ENCODE measurements at places on chromosomes 13 and 19.

DNA sequence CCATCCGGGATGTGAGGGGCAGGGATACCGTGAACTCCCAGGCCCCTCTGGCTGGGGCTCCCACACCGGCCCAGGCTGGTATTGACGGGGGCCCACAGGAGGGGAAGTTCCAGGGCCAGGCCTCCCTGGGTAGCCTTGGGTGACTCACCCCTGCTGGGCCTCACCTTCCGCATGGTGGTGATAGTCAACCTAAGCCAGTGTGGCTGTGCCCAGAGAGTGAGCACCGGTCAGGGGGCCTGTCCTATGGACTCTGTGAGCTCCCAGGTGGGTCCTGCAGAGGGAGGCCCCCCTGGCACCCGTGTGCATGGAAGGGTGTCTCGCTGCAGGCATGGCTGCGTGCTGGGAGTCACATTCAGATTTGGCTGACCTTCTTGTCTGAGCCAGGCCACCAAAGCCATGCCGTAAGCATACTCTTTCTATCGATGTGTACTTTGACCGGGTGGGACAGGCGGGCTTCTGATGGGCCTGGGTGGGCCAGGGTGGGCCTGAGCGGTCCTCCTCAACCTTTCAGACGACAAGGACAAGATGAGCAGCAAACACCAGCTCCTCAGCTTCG, 27.6 kb downstream of the DHX34 start:
- DNase-seq = no peak

DNA sequence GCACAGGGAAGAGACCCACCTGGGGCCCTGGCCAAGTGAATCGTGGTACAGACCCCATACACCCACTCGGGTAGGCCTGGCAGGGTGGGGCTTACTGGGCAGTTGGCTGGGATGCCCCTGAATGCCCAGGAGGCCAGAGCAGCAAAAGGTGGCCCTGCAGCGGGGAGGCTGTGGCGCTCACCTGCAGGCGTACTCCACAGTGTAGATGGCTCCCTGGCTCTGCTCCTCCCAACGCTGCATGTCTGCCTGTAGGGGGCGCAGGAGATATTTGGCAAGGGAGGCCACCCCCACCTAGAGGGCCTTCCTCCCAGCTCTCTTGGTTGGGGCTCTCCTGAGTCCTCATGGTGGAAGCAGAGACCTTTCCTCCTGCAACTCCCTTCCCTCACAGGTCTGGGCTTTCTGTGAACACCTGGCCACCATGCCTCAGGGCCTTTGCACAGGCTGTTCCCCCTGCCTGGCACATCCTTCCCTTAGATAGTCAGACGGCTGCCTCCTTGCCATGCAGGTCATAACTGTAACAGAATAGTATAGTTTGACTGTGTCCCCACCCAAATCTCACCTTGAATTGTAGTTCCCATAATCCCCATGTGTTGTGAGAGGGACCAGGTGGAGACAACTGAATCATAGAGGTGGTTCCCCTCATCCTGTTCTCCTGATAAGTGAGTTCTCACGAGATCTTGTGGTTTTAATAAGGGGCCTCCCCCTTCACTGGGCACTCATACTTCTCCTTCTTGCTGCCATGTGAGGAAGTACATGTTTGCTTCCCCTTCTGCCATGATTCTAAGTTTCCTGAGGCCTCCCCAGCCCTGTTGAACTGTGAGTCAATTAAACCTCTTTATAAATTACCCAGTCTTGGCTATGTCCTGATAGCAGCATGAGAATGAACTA, 5.9 kb downstream of the BORCS8 start:
- DNase-seq = no peak

GRCh38 chr19:18456974-18457373, 19.0 kb upstream of the ISYNA1 start:
- no peak for DNase-seq

DNA sequence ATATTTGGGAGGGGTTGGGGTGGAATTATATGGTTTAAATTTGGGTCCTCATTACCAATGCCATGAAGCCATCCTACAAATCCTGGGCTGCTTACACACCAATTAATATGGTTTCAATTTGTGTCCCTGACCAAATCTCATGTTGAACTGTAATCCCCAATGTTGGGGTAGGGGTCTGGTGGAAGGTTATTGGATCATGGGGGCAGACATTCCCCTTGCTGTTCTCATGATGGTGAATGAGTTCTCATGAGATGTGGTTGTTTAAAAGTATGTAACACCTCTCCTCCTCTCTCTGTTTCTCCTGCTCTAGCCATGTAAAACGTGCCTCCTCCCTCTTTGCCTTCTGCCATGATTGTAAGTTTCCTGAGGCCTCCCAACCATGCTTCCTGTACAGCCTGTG, 46.6 kb upstream of the FAM124A start:
- DNase-seq = no peak

DNA sequence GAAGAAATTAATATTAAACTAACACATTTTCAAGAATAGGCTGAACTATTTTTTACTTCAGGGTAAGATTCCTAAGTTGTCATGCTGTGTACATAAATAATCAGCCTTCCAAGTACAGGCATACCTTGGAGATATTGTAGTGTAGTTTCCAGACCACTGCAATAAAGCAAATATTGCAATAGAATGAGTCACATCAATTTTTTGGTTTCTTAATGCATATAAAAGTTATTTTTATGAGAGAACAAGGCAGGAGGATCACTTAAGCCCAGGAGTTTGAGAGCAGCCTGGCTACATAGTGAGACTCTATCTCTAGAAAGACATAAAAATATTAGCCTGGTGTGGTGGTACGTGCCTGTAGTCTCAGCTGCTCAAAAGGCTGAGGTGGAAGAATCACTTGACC, 511.5 kb downstream of the UQCRFS1 start:
- DNase-seq = no peak

GRCh38 chr13:94613051-94613450, 11.4 kb downstream of the GPR180 start:
- no peak for DNase-seq

- DNase-seq = no peak
Measured at GRCh38 chr13:102657630-102658029, 37.2 kb downstream of the METTL21C start.

GRCh38 chr13:20686167-20686566, 17.3 kb upstream of the IL17D start:
- DNase-seq = no peak

- DNase-seq = no peak
Measured at GRCh38 chr19:54959840-54960239, 6.3 kb upstream of the NLRP2 start.

- DNase-seq = no peak
Measured at GRCh38 chr13:27489456-27489855, 39.1 kb upstream of the MTIF3 start.

- DNase-seq = no peak
Measured at GRCh38 chr13:47397739-47398138, 500.9 kb upstream of the HTR2A start.

DNA sequence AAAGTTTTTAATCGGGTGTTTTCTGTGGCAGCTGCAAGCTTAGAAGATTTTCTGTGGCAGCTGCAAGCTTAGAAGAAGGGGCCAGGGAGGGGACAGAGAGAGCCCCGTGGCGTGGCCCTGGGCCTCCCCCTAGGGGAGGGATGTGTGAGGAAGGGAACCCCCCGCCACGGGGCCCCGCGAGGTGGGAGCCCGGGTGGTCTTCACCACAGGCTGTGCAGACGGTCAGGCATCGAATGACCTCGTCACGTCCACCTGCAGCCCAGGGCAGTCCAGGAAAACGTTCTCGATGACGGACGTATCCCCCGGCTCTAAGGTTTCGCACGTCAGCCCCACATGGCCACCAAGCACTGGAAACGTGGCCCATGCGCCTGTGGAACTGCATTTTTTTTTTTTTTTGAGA, 8.6 kb downstream of the POLR2E start:
- no peak for DNase-seq

GRCh38 chr13:72457151-72457550, 270.3 kb downstream of the MZT1 start:
- no peak for DNase-seq

DNA sequence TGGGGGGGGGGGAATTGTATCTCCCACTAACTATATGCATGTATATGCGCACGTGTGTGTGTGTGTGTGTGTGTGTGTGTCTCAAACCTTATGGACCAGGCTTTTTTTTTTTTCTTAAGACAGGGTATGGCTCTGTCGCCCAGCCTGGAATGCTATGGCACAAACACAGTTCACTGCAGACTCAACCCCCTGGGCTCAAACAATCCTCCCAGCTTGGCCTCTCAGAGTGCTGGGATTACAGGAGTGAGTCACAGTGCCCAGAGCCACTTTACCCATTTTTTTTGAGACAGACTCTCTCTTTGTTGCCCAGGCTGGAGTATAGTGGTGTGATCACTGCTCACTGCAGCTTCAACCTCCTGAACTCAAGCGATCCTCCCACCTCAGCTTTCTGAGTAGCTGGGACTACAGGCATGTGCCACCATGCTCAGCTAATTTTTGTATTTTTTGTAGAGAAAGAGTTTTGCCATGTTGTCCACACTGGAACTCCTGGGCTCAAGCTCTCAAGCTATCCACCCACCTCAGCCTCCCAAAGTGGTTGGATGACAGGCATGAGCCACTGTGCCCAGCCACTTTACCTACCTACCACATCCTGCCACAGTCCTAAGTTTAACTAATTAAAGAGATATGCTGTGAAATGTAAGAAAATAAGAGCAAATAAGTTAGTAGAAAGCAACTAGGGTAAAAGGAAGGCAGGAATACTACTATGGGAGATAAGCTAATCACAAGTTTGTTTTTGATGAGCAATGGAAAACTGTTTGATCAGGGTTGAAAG, 2.4 kb downstream of the ZMYM5 start:
- DNase-seq = no peak

DNA sequence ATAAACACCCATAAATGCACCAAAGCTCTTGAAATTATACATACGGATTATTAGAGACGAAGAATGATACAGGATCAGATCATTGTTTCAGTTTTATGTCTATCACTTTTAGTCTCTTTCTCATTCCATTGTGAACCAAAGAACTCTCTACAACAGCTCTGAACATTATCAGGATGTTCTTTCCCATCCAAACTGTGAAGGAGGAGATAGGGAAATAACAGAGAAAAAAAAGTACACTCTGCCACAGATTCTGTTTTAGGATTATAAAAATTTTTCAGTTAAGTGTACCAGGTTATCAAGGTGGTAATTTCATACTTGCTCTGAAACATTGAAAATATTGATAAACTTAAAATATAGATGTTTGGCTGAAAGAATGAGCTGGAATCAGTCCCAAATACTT, 270.9 kb downstream of the MZT1 start:
- DNase-seq = no peak

DNA sequence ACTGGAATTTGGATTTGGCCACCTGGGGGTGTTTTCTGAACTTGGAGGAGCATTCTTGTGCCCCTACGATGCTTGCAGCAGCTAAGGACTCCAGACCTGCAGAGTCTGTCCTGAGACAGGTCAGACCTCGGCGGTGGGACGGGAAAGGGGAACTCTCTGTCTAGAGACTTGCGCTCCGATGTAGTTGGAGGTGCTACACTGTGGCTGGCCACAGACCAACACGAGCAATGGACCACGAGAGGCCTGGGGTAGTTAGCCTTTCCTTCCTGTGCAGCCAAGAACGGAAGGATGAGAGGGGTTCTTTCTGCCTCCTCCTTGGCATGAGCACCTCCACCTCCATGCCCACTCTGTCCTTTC, 5.9 kb upstream of the GRAMD1A start:
- DNase-seq = no peak
